ENCODE measurements at places on chromosomes 6 and 20. TPM values are rescaled to one million over a fixed set of nuclear protein-coding genes. Genes with fewer than 3 reads are reported as not detected.

The SDCBP2 gene
- 2.3 TPM for total RNA-seq

- no peak for DNase-seq
- no peak overlapping the region for H3K4me3 ChIP-seq
- H3K27me3 ChIP-seq: no peaks in the 10 kb centered on the region
- no peaks in the 10 kb centered on the region for H3K4me1 ChIP-seq
Observed at GRCh38 chr6:150256618-150257272, 112.1 kb upstream of the IYD start.

The SLC2A10 gene
- 0.07 TPM for total RNA-seq

DNA sequence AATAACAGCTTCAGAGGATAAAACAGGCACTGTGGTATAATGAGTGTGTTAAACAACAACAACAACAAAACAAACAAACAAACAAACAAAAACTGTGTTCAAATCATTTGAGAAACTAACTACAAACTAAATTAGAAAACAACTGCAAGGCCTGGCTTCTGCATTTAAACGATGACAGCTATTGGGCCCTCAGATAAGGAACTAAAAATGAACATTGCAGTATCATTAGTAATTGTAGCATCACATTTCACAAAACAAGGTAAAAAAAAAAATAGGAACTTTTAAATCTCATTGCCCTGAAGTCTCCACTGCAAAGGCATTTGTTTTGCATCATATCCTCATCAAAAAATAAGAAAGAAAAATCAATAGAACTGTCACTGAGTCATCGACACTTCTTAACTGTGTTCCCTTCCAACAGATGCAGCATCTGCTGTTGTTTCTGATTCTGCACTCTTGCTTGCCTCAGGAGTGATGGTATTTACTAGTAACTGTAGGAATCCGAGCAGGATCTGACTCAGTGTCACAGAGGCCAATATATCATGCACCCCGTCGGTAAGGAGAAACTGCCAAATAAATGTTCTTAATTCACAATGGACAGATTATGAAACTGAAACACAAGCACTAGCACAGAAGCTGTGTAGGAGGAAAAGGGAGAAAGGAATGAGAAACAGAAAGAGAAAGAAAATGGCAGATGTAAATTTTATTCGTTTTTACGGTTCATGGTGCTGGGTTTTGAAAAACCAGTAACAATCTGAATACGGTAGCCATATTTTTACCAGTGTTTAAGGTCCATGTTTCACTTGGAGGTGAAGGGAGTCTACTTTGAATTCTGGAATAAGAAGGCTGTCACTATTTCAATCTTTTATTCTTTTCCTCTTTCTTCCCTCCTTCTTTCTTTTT, 365.7 kb upstream of the EPHA7 start:
- no peak overlapping the region for H3K4me3 ChIP-seq
- no peaks in the 10 kb centered on the region for H3K27me3 ChIP-seq
- no peak for DNase-seq
- H3K4me1 ChIP-seq: no peaks in the 10 kb centered on the region

DNA sequence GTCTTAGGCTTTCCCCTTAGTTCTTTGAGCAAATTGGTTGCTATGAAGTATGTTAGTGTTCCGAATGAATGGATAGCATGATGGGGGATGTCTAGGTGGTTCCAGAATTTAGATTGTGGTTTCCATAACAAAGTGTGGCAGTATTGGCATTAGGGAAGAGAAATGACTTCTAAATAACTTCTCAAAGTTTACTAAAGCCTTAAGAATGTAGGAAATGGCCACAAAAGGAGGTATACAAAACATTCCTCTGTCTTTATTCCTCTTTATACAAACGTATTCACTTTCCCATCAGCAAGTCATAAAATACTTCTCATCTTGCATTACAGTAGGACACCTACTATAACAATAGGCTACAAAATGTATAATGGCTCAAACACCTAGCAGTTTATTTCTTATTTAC, 279.6 kb downstream of the ESR1 start:
- no peaks in the 10 kb centered on the region for H3K4me1 ChIP-seq
- no peaks in the 10 kb centered on the region for H3K36me3 ChIP-seq
- no peaks in the 10 kb centered on the region for H3K27me3 ChIP-seq
- no peak overlapping the region for H3K4me3 ChIP-seq

DNA sequence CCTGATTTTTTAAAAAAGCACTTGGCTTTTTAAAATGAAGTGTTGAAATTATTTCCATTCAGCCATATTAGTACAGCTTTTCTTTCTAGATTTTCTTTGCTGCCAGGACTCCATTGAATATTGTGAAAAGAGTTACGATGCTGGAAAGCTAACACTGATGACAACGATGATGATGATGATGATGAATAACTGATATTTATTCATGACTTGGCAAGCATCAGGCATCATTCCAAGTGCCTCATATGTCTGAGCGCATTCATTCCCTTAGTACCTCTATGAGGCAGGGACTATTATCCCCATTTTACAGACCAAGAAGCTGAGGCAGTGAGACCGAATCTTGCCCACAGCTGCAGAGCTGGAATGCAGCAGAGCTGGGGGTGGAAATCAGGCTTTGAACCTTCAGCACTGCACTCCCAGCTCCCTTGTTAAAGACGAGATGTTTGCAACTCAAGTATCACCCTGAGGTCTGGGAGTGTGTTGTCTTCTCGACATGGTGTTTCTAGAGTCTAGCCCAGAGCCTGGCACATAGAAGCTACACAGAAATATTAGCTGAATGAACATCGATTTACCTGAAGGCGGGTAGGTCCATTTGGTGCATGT, 85.5 kb upstream of the FRMD1 start:
- H3K4me1 ChIP-seq: peaks cover 2% of the 10 kb centered on the region
- H3K4me3 ChIP-seq: no peak overlapping the region
- no peaks in the 10 kb centered on the region for H3K36me3 ChIP-seq
- no peak for DNase-seq
- H3K27ac ChIP-seq: no peak overlapping the region
- H3K27me3 ChIP-seq: peaks cover 15% of the 10 kb centered on the region

The POU5F1 gene
- total RNA-seq: not detected

DNA sequence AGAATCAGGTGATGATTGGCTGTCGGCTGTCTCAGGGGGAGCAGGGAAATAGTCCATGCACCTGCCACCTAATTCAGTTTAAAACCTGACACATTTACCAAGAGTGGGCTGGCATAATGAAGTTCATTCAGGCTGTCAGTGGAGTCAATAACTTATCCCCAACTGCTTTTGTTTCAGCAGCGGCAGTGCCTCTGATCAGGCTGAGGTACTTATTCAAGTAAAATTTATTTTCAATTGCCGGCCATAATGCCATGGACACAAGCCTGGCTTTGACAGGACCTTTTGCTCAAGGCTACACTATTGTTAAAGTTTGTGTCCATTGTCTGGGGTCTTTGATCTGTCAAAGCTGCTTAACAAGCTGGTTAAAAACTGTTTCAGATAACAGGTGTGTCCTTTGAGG, 20.6 kb downstream of the OLIG3 start:
- H3K4me3 ChIP-seq: no peak overlapping the region
- H3K27me3 ChIP-seq: peaks cover 2% of the 10 kb centered on the region
- DNase-seq: no peak
- no peaks in the 10 kb centered on the region for H3K4me1 ChIP-seq
- H3K27ac ChIP-seq: no peak overlapping the region
- no peaks in the 10 kb centered on the region for H3K36me3 ChIP-seq

DNA sequence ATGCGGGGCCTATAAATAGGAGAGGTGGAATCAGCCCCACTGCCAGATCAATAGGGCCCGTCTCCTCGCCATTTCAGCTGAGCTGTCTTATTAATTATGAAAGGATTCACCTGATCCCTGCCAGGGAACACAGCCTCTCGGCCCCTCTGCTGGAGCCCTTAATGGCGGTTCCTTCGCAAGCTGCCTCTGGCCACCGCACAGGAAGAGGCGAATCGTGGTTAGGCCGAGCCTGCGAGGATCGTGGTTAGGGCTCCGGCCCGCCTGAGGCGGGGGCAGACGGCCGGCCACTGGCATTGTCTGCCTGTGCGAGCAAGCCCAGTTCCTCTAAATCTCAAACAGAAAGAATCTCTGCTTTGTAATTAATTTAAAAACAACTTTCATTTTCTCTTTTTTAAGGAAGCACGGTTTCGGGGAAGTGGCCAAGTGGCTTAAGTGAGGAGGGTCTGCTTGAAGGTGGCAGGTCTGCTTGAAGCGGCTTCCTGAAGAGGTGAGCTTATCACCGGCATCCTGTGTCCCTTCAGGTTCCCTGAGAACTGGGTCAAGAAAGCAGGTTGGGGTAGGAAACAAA, 9.2 kb downstream of the NRN1 start:
- peaks cover 91% of the 10 kb centered on the region for H3K27me3 ChIP-seq
- no peak overlapping the region for H3K27ac ChIP-seq
- H3K36me3 ChIP-seq: no peaks in the 10 kb centered on the region
- peak overlapping the region; percentile 80 for H3K4me3 ChIP-seq

The HS3ST5 gene
- not detected for total RNA-seq

GRCh38 chr6:55825402-55826051, 49.9 kb downstream of the BMP5 start:
- no peaks in the 10 kb centered on the region for H3K27me3 ChIP-seq
- H3K4me1 ChIP-seq: no peaks in the 10 kb centered on the region
- no peak for DNase-seq
- no peak overlapping the region for H3K4me3 ChIP-seq
- H3K27ac ChIP-seq: no peak overlapping the region
- H3K36me3 ChIP-seq: no peaks in the 10 kb centered on the region

DNA sequence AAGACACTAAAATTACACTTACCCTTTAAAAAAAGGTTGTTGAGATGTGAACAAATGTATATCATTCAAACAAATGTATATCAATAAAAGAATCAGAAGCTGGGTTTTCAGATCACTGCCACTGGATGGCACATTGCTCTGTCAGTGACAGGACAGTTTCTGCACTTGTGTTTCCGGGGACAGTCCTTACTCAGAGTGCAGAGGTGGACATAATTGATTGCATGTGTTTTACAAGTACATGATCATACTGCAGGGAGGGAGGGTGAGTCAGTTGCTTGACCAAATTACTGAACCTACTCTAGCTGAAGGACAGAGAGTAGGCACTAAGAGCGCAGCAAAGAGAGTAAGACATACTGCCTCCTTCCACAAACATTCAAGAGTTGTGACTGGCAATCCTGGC, 302.3 kb downstream of the TENT5A start:
- no peak overlapping the region for H3K4me3 ChIP-seq
- no peak overlapping the region for H3K27ac ChIP-seq
- H3K4me1 ChIP-seq: no peaks in the 10 kb centered on the region
- no peaks in the 10 kb centered on the region for H3K36me3 ChIP-seq
- no peak for DNase-seq

- peak overlapping the region; percentile 56 for H3K27ac ChIP-seq
- no peak for DNase-seq
- H3K4me3 ChIP-seq: no peak overlapping the region
- peaks cover 89% of the 10 kb centered on the region for H3K4me1 ChIP-seq
- H3K36me3 ChIP-seq: peaks cover 11% of the 10 kb centered on the region
- H3K27me3 ChIP-seq: no peaks in the 10 kb centered on the region
Observed at GRCh38 chr6:111734068-111735061, 128.7 kb upstream of the TRAF3IP2 start.

The BRD2 gene
- total RNA-seq: 320 TPM

- H3K27ac ChIP-seq: no peak overlapping the region
- H3K4me3 ChIP-seq: no peak overlapping the region
- DNase-seq: no peak
Observed at GRCh38 chr20:60331688-60332300, 373.6 kb downstream of the CDH26 start.

GRCh38 chr20:40525351-40525750, 163.7 kb downstream of the MAFB start:
- H3K27me3 ChIP-seq: no peaks in the 10 kb centered on the region
- no peak for DNase-seq
- H3K4me1 ChIP-seq: no peaks in the 10 kb centered on the region
- H3K36me3 ChIP-seq: no peaks in the 10 kb centered on the region
- H3K4me3 ChIP-seq: no peak overlapping the region

The ASIP gene
- not detected for total RNA-seq

The GPLD1 gene
- 1.5 TPM for total RNA-seq

Data from T-cell (primary cell).